Nucleus accumbens (tissue), 56 donors: ENCODE measurements at places on chromosomes 2 and 18.

GRCh38 chr2:3536682-3537632 lies 17.6 kb upstream of the ADI1 start:
- DNase-seq = no peak

GRCh38 chr2:141348481-141348880 lies 782.3 kb downstream of the LRP1B start:
- DNase-seq = no peak

DNA sequence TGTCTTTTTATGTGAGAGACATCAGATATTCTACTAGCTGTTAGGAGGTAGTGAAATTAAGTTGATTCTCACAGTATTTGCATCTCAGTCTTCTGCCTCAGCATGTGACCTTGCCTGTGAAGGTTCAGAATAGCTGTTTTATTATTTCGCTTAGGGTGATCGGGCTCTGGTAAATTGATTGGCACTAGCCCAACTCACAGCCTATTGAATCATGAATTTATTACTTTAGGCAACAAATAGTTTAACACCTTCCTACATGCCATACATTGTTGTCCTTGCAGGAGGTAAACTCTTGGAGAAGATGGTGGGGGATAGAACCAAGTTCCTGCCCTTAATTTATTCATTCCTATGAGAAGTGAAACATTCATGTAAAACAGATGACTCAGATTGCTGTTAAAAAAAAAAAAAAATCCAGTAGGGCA lies 101.9 kb downstream of the GPD2 start:
- DNase-seq = no peak

DNA sequence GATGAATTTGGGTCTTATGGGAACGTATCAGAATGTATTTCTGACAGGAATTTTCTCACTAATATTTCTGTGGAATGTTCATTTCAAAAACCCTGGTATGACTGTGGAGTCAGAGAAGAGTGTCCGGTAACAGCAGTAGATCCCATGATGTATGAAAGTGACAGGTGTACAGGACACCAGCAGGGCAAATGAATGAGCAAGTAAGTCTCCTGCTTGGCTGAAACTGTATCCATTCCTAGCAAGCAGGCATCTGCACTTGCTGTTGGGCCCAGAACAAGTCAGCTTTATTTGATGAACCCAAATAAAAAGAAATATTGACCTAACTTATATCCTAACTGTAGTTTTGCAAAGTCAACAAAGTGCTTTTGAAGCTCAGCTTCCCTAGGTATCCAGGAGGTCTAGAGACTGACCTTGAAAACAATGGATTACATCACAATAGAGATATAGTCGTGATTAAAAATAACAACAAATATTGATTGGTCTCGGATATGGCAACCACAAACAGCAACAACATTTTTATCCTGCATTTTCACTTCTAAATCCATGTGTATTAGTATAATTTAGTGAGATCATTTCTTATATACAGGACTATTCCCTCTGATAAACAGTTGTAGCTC lies 37.6 kb downstream of the NXPH2 start:
- no peak for DNase-seq

DNA sequence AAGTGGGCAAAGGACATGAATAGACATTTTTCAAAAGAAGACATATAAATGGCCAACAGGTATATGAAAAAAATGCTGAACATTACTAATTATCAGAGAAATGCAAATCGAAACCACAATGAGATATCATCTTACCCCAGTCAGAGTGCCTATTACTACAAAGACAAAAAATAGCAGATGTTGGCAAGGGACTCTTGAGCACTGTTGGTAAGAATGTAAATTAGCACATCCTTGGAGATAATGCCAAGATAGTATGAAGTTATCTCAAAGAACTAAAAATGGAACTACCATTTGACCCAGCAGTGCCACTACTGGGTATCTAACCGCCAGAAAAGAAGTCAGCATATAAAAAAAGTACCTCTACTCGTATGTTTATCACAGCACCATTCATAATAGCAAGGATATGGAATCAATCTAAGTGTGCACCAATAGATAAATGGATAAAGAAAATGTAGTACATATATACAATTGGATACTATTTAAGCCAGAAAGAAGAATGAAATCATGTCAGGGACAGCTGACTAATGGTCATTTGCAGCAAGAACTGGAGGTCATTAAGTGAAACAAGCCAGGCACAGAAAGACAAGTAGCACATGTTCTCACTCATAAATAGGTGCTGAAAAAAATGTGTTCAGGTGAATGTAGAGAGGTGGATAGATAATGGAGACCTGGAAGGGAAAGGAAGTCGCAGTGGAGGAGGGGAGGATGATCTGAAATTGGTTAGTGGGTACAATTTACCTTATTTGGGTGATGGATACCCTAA lies 141.7 kb upstream of the B3GNT2 start:
- no peak for DNase-seq

GRCh38 chr2:234968631-234969305 lies 17.0 kb downstream of the SH3BP4 start:
- DNase-seq = no peak

- no peak for DNase-seq
Measured at GRCh38 chr2:58047373-58047935, 848 bp downstream of the VRK2 start.

DNA sequence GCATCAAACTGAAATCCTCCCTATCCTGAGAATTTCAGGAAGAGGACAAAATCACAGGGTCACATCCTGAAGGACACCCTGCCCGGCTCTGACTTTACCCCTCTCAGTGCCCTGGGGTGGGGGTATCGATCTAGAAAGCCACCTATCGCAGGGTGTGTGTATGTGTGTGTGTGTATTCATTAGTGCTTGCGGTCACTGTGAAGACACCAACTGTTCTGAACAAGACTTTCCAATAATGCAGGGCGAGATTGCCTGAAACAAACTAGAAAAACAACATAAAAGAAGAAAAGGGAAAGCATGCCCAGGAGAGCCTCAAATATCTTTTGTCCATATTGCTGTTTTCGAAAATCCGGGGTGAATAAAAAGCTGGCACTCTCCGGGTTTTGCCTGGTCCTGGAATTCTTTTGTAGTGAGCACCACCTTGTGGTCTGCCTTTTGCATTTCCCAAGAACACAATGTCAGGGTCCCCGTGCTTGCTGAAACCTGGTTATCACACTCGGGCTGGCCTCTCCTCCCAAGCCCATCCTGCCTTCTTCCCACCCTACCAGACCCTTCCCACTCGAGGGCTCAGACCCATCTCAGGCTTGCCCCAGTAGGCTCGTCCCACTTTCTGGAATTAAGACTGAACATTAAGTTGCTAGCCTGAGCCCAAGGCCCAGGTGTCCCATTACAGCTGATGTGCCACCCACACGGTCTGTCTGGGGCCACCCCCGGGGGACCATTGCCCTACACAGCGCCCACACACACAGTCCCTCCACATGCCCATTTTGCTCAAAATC lies 25.0 kb upstream of the COPS8 start:
- peak; percentile 28 for DNase-seq

GRCh38 chr2:196970099-196970498 lies 43.6 kb upstream of the PGAP1 start:
- no peak for DNase-seq

- no peak for DNase-seq
Measured at GRCh38 chr18:76465630-76466409, 29.2 kb downstream of the ZNF516 start.

DNA sequence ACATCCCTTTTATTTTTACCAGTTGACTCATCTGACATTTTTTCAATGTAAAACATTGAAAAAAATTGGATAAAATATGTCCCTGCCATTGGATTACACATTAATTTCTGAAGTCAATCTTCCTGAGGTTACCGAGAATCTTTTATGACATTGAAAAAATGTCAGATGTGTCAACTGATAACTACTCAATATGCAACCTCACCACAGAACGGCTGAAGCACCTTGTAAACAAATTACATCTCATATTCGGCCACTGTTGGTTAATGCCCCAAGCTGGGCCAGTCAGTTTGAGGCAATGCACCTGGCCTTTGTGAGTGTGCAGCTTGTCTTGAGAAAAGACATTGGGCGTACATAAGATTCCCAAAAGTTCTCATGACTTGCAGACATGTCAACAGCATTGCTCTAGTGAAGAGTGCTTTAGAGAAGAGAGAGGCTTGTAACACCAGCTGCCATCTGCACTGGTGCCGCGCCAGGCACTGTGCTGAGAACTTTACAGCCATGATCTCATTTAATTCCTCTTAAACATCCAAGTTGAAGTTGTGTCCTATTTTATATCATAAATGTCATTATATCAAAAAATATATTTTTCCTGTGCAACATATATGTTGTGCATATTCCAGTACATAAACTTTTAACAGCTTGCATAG lies 112.7 kb upstream of the SLC35G4 start:
- no peak for DNase-seq

GRCh38 chr2:41668529-41668928 lies 379.3 kb upstream of the PKDCC start:
- DNase-seq = no peak

DNA sequence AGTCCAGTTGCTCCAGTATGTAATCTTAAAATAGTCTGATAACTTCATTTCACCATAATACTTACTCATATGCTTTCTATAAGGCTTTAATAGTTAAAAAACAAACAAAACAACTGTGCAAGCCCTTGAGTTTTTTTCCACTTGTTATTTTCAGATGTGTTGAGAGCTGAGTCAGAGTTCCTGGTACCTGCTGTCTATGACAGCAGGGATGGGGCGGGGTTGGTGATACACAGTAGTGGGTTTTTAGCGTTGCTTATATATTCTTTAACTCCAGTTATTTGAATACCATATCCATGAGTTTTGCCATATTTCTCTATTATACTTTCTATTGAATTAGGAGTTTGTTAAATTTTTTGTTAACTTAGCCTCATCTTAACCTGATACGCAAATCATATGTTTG lies 5.0 kb downstream of the NAPG start:
- no peak for DNase-seq

- no peak for DNase-seq
Measured at GRCh38 chr2:235000426-235001236, 48.8 kb downstream of the SH3BP4 start.

DNA sequence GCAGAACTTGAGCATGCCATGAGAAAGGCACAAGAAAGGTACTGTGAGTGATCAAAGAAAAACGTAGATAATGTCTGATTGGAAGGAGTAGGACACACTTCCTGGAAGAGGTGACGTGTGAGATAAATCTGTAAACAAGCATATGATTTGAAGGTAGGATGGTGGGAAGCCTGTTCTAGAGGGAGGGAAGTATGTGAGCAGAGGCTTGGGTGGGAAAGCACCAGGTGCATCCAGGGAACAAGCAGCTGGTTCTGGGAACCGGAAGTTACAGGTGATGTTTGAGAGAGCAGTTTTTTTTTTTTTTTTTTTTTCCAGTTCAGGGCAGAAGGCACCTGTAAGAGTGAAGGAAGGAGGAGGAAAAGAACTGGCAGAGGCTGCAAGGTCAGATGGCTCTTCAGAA lies 116.6 kb upstream of the EFEMP1 start:
- no peak for DNase-seq

DNA sequence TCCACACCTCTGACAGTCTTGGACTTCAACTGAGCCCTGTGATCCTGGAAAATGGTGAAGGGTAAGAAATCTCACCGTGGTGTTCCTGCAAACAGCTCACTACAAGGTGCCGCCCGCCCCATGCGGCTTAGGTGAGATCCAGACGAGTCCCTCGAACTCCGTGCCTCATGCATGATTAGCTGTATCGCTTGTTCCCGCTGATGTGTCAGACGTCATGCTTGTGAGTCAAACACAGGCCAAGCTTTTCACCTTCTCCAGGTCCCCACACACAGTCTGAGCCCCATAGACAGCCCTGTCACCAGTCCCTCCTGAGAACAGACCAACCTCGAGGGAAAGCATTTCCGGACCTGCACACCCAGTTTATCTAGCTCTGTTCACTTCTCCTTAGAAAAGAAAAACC lies 740.5 kb downstream of the GALR1 start:
- DNase-seq = no peak

GRCh38 chr2:102138331-102138730 lies 4.2 kb upstream of the IL1R1 start:
- DNase-seq = no peak
